ENCODE measurements at places on chromosomes 3 and 15. TPM values are rescaled to one million over a fixed set of nuclear protein-coding genes. Genes with fewer than 3 reads are reported as not detected.

DNA sequence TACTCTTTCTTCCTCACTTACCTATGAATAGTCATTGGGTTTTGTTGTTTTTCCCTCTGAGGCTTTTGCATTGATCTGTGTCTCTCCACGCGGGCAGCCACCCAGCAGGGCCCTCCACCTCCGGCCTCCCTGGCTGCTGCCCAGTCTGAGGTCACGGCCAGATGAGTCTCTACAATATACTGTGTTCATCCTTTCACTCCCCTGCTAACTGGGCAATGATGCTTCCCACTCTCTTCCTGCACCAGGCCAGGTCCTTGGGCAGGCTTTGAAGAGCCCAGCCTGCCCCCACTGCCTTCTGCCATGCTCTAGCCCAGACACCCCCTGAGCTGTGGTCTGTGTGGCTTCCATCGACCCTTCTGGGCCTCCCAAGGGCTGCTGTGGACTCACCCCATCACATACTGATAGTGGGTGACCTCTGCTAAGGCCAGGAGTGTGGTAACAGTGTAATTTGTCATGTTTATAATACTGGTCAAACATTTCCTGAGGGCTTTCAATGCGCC is 18.0 kb downstream of the PDIA5 start:
- no peak for DNase-seq

Gene MITF
- 1.6 TPM for polyA plus RNA-seq

GRCh38 chr15:100763835-100764750 is 115.5 kb upstream of the ALDH1A3 start:
- no peak for DNase-seq

DNA sequence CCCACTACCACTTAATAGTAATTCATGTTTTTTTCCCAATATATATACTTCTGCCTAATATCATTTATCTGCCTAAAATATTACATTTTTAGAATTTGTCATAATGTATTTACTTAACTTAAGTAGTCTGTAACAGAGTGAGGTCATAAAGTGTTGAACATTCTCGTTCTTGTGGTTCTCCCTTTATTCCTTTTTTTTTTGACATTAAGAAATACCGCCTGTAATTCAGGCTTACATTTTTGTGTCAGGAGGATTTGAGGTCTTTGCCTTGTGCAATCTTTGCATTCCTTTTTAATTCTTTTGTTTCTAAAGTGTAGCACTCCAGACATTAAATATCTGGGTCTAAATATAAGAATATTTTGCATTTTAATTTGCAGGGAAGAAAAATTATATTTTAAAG is 315.4 kb downstream of the PTPRG start:
- no peak for DNase-seq

GRCh38 chr3:119592861-119593260 is 4.8 kb upstream of the PLA1A start:
- no peak for DNase-seq

Gene SLC22A14
- polyA plus RNA-seq, result not detected

DNA sequence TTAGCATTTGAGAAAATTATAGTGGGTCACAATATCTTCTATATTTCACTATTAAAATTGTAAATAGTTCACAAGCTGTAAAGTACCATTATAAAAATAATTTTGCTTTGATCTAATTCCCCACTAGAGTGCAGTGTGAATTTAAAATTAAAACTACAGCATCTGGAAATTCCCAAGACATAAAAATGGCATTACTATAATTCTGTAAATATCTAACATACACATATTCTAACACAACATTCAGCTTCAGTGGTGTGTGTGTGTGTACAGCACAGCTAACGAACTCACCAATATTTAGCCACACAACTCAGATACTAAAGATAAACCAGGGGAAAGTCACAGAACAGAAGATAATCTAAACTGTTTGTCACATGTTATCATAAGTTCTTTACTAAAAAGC is 424.9 kb upstream of the ZNF385D start:
- peak; percentile 42 for DNase-seq

Gene CCDC39
- polyA plus RNA-seq, result 0.14 TPM

DNA sequence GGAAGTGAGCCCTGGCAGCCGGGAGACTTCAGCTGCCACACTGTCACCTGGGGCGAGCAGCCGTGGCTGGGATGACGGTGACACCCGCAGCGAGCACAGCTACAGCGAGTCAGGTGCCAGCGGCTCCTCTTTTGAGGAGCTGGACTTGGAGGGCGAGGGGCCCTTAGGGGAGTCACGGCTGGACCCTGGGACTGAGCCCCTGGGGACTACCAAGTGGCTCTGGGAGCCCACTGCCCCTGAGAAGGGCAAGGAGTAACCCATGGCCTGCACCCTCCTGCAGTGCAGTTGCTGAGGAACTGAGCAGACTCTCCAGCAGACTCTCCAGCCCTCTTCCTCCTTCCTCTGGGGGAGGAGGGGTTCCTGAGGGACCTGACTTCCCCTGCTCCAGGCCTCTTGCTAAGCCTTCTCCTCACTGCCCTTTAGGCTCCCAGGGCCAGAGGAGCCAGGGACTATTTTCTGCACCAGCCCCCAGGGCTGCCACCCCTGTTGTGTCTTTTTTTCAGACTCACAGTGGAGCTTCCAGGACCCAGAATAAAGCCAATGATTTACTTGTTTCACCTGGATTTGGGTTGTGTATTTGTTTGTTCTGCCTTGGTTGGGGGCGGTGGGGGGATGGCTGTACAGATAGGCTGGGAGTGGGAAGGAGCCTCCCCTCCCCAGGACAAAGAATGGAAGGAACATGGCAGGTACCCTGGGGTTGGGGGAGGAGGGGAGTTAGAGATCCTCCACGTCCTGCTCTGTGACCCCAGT is 2.9 kb upstream of the GRM2 start:
- DNase-seq, result no peak

Gene CHRM5
- 4.4 TPM for polyA plus RNA-seq

DNA sequence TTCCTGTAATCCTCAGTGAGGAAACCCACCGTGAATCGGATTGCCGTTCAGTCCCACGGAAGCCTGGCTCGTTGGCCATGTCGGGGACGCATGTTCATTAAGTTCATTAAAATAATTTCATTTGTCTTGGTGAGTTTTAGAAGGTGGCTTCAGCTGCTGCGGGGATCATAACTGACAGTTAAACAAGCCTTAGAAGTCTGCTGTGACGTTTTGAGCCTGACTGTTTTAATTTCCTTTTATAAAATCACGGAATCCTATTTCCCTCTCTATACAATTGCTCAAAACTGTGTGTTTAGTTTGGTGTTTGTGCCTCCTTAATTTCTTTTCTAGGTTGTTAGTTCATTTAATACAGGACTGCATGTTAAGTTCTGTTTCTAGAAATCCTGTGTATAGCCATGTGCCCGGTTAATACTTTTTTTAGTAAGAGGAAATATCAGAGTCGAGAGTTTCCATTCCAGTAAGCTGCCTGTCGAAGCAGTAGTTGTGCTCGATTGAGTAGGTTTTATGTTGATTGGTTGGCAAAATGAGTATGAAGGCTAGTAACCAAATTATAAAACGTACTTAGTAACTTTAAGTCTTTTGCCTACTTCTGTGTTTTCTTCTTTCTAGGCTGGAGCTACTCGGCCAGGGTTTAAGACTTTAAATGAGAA is 705 bp downstream of the NIPA2 start:
- no peak for DNase-seq

GRCh38 chr3:51535146-51536019 is 3.1 kb upstream of the RAD54L2 start:
- DNase-seq, result no peak

- DNase-seq, result no peak
Measured at GRCh38 chr3:119331661-119332060, 37.5 kb downstream of the ARHGAP31 start.

GRCh38 chr15:43253431-43254403 is 13.0 kb downstream of the TGM5 start:
- DNase-seq, result peak; percentile 13

DNA sequence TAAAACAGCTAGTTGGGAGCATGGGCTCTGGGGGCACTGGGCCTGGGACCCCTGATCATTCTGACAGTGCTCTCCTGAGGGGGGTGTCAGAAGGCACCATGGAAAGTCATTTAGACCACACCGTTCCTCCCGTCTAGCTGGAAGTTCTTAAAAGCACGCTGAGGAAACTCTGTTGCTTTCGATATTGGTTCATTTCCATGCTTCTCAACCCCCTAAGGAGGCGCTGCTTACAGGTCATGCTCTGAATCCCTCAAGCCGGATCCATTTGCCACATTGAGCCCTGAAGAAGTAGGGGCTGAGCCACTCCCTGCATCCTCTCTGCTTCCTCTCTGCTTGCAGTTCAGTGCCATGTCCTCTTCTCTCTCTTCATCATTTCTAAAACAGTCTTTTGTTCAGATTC is 187.2 kb downstream of the CACNA2D3 start:
- DNase-seq, result no peak

DNA sequence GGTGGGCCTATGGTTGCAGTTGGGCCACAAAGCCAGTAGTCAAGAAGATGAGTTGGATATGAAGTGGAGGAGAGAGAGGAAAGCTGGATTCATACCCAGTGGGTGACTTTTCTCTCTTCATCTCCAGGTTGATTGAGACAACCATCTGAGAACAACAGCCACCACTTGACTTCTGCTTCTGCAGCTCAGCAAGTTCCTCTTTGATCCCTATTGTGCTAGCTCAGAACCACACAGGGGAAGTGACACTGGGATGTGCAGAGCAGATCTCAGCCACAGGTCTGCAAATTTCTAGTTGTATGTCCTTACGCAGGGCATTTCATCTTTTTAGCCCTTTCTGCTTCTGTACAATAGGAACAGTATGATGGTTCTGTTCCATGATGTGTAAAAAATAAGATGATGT is 459.2 kb upstream of the ARRDC4 start:
- no peak for DNase-seq

DNA sequence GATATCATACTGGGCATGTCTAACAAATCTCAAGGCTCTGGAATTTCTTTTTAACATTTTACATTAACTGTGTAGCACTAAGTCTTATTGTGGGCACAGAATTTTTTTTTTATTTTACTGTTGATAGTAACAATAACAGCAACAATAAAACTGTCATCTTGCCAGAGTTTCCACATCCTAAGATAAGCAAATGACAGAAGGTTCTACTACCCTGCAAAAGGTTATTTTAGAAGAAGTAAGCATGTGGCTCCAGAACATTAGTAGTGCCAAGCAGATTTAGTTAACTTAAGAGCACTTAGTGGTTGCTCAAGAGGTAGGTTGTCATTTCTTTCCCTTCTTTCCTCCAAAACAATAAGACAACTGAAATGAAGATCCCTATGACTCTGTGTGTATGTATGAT is 743.0 kb upstream of the CBLB start:
- DNase-seq, result no peak

All from brain (organoid and tissue), 16 donors.